ENCODE measurements at places on chromosomes 1 and 21.

DNA sequence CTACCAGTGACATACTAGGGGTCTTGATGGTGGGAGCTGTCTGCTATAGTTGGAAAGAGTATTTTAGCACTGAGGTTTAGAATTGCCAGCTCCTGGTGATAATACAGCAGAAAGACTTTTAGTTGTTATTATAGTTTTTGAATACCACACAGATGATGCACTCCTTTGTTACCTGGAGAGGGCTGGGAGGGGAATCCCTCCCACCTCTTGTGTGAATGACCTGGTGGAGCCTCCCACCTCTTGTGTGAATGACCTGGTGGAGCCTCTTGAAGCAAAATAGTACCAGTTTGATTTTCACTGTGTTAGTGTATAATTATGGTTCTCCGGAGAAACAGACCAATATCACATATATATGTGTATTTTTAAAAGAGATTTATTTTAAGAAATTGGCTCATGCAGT, 3.3 kb downstream of the DISP1 start:
- DNase-seq: no peak

GRCh38 chr1:150596095-150596892, 16.9 kb upstream of the MCL1 start:
- no peak for DNase-seq

- DNase-seq: no peak
These were observed 6.7 kb downstream of the ROR1 start for GRCh38 chr1:63780565-63780964.

DNA sequence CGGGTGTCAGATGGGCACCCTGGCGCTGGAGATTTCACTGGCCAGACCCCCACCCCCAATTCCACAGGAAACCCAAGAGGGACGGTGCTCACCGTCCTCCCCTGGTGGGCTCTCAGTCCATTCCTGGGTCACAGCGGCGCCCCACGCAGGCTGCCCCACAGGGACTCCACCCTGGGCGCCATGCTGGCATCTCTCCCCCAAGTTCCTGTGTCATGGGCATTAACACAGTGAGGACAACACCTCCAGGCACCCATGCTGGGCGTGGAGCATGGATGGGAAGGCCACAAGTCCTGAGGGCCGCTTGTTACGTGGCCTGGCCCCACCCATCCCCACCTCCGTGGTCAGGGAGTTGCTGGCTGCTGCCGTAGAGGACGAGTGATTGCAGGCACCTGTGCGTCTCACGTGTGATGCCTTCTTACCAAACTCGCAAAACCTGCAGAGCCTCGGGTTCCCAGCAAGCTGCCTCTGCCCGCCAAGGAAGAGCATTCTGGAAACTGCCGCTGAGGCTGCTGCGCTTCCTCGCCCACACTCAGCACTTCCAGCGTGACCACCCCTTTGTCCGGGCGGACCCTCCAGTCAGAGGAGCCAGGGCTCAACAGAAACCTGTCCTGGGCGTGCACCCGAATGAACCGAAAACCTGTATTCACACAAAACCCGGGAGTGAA, 60.3 kb downstream of the SLX9 start:
- DNase-seq: no peak

GRCh38 chr1:198268784-198269645, 112.2 kb downstream of the NEK7 start:
- no peak for DNase-seq

- no peak for DNase-seq
These were observed 35.7 kb downstream of the NRIP1 start for GRCh38 chr21:15029077-15029476.

Measured in NCI-H1092 treated with DMSO at 0.1 percent for 48 hours (cell line).